Stimulated activated CD8-positive, alpha-beta memory T cell treated with anti-CD3 and anti-CD28 coated beads, Interleukin-7, amount 100 ng/mL, for 48 hours (primary cell): ENCODE measurements at places on chromosomes 3 and 15.
A peak's percentile ranks its signal among the peaks of the same experiment; 100 is the strongest.

- DNase-seq, result peak; percentile 36
Observed at GRCh38 chr3:186705882-186706780, 11.0 kb upstream of the KNG1 start.

- no peak for DNase-seq
Observed at GRCh38 chr15:74995779-74996765, 709 bp downstream of the SCAMP5 start.

GRCh38 chr3:50263478-50264382, 5.2 kb upstream of the SEMA3B start:
- DNase-seq, result no peak

DNA sequence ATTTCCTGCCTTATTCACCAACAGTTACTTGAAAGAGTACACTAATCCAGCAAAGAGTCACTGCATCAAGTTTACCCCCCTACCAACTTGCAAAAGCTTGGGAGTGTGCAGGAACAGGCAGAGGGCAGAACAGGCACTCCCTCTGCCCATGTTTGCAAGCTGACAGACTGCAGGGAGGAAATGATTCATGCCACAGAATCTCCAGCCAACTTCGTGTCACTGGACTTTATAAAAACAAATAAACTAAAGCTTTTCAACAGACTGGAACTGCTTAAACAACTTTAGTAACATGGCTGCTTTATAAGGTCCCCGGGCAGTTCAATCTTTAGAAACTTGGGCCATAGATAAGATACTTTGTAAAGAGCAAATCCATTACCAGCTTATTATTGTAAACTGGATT, 129.5 kb downstream of the THRB start:
- no peak for DNase-seq

- no peak for DNase-seq
Observed at GRCh38 chr3:170584585-170585007, 1.3 kb downstream of the SLC7A14 start.

DNA sequence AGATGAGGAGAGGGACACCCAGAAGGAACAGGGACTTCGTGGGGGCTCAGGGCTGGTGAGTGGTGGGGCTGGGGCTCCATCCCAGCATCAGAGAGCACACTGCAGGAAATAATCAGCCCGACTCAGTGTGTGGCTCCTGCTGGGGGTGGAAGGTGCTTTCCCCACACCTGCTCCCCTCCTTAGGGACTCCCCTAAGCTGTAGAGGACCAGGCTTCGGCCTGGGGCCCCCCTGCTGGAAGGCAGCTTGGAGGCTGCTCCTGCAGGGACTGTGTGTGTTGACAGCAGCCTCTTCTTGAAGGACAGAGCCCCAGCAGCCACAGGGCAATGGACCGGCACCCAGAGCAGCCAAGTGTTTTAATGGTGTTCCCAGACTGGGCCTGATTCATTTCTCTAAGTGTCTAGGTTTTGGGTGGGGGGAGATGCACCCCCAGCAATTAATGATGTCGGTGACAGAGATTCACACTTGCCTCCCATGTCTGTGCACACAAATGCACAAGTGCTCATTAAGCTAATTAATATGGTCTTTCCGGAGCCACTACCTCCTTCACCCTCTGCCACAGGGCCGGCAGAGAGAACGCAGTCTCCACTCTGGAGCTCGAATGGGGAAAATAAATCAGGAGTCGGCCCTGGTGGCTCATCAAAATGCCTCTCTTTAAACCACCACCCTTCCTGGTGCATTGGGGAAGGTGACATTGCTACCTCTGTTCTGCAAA, 16.9 kb upstream of the FGD5 start:
- DNase-seq, result no peak

DNA sequence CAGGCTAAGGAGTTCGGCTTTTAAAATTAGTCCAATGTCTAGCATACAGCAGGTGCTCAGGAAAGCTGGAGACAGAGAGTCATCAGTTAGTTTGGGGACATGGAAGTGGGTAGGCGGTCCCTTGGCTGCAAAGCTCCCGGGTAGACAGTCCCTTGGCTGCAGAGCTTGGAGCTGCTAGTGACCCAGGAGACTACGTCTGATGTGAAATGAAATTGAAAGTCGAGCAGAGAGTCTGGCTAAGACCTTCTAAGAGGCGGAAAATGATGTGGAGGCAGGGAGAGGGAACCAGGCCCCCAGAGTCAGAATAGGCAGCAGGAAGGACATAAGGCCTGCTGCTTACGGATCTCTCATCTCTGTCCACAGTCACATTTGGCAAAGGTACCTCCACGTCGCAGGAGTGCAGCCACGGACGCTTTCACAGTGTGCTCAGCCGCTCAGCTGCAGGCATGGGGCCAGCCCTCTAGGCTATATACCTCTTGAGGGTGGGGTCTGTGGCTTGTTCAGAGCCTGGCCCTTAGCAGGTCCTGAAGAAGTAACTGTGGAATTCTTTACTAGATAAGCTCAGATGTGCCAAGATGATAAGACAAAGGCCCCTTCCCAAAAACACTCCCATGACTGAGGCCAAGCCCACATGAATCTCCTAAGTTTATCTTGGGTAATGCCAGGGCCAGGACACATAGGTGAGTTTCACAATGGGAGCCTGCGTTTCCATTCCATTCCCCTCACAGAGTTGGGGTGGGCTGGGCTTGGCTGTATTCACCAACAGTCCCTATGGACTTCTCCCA, 131.7 kb downstream of the XXYLT1 start:
- no peak for DNase-seq

GRCh38 chr3:192863091-192863420, 54.6 kb downstream of the MB21D2 start:
- no peak for DNase-seq

GRCh38 chr3:17629400-17629799, 113.0 kb downstream of the TBC1D5 start:
- no peak for DNase-seq

DNA sequence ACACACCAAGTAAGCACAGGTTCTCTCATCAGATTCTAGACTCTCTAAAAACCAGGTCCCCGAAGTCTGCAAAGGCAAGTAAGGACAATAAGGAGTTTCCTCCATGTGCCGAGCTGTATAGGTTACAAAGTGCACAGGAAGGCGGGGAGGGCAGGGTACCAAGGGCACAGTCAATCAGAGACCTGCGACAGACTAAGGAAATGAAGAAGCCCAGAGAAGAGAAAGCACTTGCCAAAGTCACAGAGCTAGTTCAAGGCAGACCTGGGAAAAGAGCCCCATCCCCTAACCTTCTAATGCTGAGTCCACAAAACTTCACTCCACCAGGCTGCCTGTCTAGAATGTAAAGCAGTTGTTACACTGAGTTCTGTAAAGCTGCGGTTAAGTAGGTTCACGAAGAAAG, 1.7 kb downstream of the SEC13 start:
- no peak for DNase-seq

GRCh38 chr3:22779737-22780136, 423.4 kb upstream of the UBE2E2 start:
- DNase-seq, result no peak

GRCh38 chr3:18888370-18888769, 259.9 kb upstream of the KCNH8 start:
- DNase-seq, result no peak

GRCh38 chr15:88440021-88440420, 27.2 kb downstream of the MRPL46 start:
- DNase-seq, result no peak

DNA sequence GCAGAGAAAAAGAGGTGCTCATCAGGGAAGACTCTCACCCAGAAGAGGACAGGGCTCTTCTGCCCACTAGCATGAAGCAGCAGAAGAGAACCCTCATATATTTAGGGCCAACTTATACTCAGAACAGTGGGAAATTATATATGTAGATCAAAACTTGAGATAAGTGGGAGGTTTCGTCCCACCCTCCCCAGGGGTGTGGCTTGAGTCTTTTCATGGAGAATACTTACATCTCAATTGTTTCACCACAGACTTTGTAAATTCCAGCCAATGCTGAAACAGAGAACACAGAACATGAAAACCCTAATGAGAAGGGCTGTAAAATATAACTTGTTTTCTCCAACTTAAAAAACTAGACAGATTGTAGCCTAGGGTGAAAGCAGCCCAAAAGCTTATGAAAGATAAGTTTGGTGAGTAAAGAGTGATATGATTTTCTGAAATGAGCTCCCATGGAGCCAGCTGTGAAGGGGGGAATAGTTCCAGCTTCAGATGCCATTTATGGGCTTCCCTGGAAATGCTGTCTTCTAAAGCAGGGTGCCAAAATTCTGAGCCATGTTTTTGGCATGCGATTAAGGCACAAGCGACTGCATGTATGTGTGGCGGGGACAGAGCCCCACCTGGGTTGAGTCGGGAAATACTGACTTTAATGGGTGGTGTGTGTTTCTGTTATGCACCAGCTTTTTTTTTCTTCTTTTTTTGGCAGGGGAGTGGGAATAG, 92.9 kb downstream of the WDR76 start:
- DNase-seq, result no peak

- DNase-seq, result no peak
Observed at GRCh38 chr15:52683580-52683979, 4.4 kb upstream of the ATOSA start.

- DNase-seq, result no peak
Observed at GRCh38 chr3:78906245-78906644, 861.6 kb downstream of the ROBO1 start.

DNA sequence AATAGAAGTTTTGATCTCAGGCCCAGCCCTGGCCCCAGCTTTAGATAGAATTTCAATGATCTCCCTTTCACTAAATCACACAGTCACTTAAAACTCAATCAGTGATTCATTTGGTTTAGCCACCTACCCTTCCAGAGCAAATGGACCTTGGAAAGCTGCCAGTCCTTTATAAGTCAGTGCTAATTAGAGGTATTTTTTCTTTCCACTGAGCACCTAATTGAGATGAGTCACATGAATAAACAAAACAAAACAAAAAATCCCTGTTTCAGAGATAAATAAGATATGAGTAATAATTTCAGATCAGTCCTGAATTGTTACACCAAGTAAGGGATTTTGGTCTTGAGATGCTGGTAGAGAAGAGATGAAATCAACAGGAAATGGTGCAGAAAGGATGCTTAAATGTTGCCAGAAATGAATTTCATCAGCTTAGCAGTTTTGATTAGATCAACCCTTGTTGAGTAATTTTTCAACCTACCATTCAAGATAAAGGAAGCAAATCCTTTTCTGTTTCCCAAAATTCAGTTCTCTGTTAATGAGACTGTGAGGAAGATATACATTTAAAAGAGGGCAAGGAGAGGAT, 352.0 kb upstream of the COL8A1 start:
- DNase-seq, result no peak

GRCh38 chr3:183692436-183692835, 5.2 kb upstream of the YEATS2 start:
- DNase-seq, result no peak

DNA sequence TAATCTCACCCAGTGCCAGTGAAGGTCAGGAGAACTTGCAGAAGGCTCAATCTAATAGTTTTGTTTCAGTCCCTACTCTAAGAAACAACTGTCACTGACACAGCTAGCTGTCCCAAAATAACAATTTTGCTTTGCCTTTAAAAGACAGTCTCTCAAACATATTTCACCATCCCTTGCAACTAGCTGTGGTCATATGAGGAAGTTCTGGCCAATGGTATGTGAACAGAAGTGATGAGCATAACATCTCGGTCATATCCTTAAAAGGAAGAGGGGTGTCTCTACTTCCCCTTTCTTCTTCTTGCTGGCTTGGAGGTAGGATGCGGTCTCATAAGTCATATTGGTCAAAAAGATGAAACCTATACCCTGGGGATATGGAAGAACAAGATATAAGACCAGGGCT, 198.1 kb downstream of the NEK10 start:
- no peak for DNase-seq
